Colonic mucosa (tissue), 4 donors: ENCODE measurements at places on chromosomes 3 and 15. TPM values are rescaled to one million over a fixed set of nuclear protein-coding genes. Genes with fewer than 3 reads are reported as not detected.

GRCh38 chr3:122898298-122898697 is 103.4 kb downstream of the SLC49A4 start:
- no peak overlapping the region for H3K27ac ChIP-seq
- no peaks in the 10 kb centered on the region for H3K36me3 ChIP-seq
- H3K4me1 ChIP-seq = no peaks in the 10 kb centered on the region
- no peak for DNase-seq
- H3K27me3 ChIP-seq = no peaks in the 10 kb centered on the region

- no peak overlapping the region for H3K4me3 ChIP-seq
- DNase-seq = no peak
- H3K4me1 ChIP-seq = no peaks in the 10 kb centered on the region
- no peaks in the 10 kb centered on the region for H3K27me3 ChIP-seq
- H3K36me3 ChIP-seq = no peaks in the 10 kb centered on the region
These were observed 9.2 kb upstream of the LYZL4 start for GRCh38 chr3:42419563-42419962.

Gene NPAP1
- not detected for total RNA-seq

Gene GNAT1
- not detected for total RNA-seq

GRCh38 chr3:98655666-98656065 is 62.3 kb upstream of the CPOX start:
- no peak overlapping the region for H3K27ac ChIP-seq
- no peak overlapping the region for H3K4me3 ChIP-seq
- no peaks in the 10 kb centered on the region for H3K36me3 ChIP-seq
- no peaks in the 10 kb centered on the region for H3K27me3 ChIP-seq
- H3K4me1 ChIP-seq = no peaks in the 10 kb centered on the region
- DNase-seq = no peak

- DNase-seq = no peak
- no peaks in the 10 kb centered on the region for H3K27me3 ChIP-seq
- no peaks in the 10 kb centered on the region for H3K36me3 ChIP-seq
These were observed 31.3 kb upstream of the SACM1L start for GRCh38 chr3:45657853-45658252.

DNA sequence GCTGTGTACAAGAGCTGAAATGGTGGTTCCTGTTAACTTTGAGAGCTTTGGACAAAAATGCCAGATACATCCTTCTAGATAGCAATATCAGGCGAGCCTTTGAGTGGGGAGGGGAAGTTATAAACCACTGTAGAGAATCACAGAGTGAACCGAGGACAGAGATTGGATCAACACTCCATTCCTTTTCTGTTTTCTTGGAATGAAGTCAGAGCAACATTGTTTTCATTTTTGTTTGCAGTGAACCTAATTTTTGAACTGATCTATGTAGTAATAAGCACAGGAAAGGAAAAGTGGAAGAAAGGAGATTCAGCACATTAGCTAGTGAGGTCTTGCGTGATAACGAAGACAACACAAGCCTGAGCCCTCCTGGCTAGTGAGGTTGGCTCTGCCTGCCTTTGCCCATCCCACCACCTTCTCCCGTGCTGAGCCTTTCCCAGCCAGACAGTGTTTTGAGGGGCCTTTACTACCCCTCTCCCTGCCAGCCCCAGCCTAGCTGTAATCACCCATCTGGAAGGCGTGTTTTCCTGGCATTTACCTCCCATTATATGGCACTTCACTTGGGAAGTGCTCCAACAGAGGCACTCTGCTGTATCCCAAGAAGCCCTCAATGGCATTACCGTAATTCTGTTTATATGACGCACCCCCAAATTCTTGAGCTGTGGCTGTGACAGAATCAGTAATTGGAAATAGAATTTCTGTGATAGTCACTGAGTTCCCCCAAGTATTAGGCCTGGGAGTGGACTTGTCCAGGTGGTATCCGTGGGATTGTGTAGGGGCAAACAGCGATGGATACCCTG is 129.8 kb downstream of the CACNA1D start:
- no peak overlapping the region for H3K4me3 ChIP-seq
- H3K36me3 ChIP-seq = no peaks in the 10 kb centered on the region
- H3K4me1 ChIP-seq = no peaks in the 10 kb centered on the region
- H3K27ac ChIP-seq = no peak overlapping the region

DNA sequence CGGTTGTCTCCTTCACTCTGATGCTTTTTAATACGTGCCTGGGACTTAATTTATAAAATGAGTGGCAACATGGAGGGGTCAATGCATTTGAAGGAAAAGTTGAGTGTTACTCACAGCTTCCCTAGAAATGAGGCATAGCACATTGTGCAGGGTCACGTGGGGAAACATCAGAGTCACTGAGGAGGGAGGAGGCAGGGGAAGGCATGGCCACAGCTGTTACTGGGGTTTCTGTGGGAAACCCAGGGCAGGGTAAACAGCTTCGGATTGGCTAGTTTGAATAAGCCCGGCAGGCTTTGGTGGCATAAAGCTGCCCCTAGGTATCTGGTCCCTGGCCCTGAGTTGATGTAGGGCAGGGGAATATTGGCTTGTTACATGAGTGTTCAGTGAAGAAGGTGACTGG is 98.9 kb upstream of the ST8SIA2 start:
- H3K4me1 ChIP-seq = no peaks in the 10 kb centered on the region
- DNase-seq = no peak

GRCh38 chr3:78734048-78734637 is 1033.7 kb downstream of the ROBO1 start:
- no peak overlapping the region for H3K27ac ChIP-seq
- no peak overlapping the region for H3K4me3 ChIP-seq
- H3K27me3 ChIP-seq = no peaks in the 10 kb centered on the region
- no peaks in the 10 kb centered on the region for H3K4me1 ChIP-seq
- DNase-seq = no peak

DNA sequence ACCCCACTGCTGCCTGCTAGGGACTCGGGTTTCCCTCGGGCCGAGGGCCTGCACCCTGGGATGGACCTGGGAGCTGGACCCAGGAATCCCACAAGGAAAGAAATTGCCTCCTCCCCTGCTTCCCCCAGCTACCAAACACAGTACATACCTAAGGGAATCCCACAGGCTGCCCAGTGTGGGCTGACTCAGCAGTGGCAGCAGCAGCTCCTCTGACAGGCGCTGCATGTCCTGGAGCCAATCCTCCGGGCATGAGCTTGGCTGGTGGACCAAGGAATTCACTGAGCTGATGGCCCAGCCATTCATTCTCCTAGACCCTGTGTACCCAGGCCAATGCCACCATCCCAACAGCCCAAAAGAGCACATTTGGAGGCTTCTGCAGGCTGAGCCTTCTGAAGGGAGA is 9.5 kb upstream of the LTK start:
- H3K27me3 ChIP-seq = no peaks in the 10 kb centered on the region
- H3K36me3 ChIP-seq = no peaks in the 10 kb centered on the region
- DNase-seq = no peak
- no peak overlapping the region for H3K4me3 ChIP-seq
- no peaks in the 10 kb centered on the region for H3K4me1 ChIP-seq

- H3K27ac ChIP-seq = no peak overlapping the region
- no peak overlapping the region for H3K4me3 ChIP-seq
- no peaks in the 10 kb centered on the region for H3K36me3 ChIP-seq
- H3K4me1 ChIP-seq = no peaks in the 10 kb centered on the region
These were observed 67.8 kb upstream of the ZBED2 start for GRCh38 chr3:111662907-111663306.

- no peak overlapping the region for H3K4me3 ChIP-seq
- no peak for DNase-seq
- no peaks in the 10 kb centered on the region for H3K36me3 ChIP-seq
- peak overlapping the region; percentile 42 for H3K27ac ChIP-seq
These were observed 3.0 kb downstream of the IDH2 start for GRCh38 chr15:90099072-90099867.

DNA sequence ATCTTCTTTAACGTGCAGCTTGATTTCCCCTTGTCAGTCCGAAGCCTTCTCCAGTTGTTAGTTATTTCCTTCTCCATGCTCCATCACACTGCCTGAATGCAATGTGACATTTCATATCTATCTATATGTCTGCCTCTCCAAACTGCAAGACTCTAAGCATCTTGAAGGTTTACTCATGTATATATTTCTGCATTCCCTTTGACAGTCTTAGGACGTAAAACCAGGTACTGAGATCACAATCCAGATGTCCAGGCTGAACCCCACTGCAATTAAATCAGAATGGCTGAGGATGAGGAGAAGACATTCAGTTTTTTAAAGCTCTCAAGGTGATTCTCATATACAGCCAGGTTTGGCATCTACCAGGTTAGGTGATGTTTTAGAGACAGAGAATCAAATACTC is 6.1 kb upstream of the SATB1 start:
- H3K27ac ChIP-seq = no peak overlapping the region
- no peaks in the 10 kb centered on the region for H3K36me3 ChIP-seq
- H3K4me1 ChIP-seq = no peaks in the 10 kb centered on the region
- H3K27me3 ChIP-seq = no peaks in the 10 kb centered on the region
- H3K4me3 ChIP-seq = no peak overlapping the region

- no peaks in the 10 kb centered on the region for H3K27me3 ChIP-seq
- peak overlapping the region; percentile 70 for H3K4me3 ChIP-seq
- H3K36me3 ChIP-seq = peaks cover 3% of the 10 kb centered on the region
- H3K4me1 ChIP-seq = peaks cover 11% of the 10 kb centered on the region
- peak overlapping the region; percentile 84 for H3K27ac ChIP-seq
These were observed 539 bp upstream of the MGLL start for GRCh38 chr3:127822682-127823425.

Gene TMEM212
- total RNA-seq = not detected

Gene NTRK3
- total RNA-seq = 1.2 TPM

- no peaks in the 10 kb centered on the region for H3K27me3 ChIP-seq
- no peak overlapping the region for H3K27ac ChIP-seq
These were observed 45.8 kb upstream of the LRRN1 start for GRCh38 chr3:3753416-3753815.

Gene CCDC13
- 0.93 TPM for total RNA-seq

Gene ENTPD3
- 0.22 TPM for total RNA-seq

DNA sequence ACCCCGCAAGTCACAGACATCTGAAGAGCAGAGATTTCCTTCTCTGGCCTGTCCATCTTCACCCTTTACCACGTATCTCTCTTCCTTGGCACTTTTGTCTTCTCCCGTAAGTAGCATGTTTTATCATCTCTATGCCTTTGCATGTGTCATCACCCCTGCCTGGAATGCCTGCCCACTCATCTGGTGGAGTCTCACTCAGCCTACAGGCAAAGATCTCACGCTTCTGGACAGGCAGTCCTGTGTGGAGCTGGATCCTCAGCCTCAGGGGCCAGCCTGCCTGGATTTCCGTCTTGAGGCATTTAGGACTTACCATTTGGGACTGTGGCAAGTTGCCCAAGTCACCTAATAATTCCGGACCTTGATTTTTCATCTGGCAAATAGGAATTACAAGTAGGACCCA is 114.3 kb upstream of the CACNA2D3 start:
- H3K4me1 ChIP-seq = no peaks in the 10 kb centered on the region
- DNase-seq = no peak
- no peak overlapping the region for H3K27ac ChIP-seq
- no peak overlapping the region for H3K4me3 ChIP-seq

GRCh38 chr3:117919621-117920020 is 1115.0 kb downstream of the IGSF11 start:
- no peak overlapping the region for H3K4me3 ChIP-seq
- no peak overlapping the region for H3K27ac ChIP-seq
- H3K4me1 ChIP-seq = no peaks in the 10 kb centered on the region
- H3K27me3 ChIP-seq = no peaks in the 10 kb centered on the region
- DNase-seq = no peak

Gene EDEM1
- 38.9 TPM for total RNA-seq

Gene ZNF609
- total RNA-seq = 24.5 TPM

GRCh38 chr3:50294492-50295403 is 2.5 kb upstream of the IFRD2 start:
- no peaks in the 10 kb centered on the region for H3K27me3 ChIP-seq
- H3K36me3 ChIP-seq = no peaks in the 10 kb centered on the region

Gene PAQR5
- 71.1 TPM for total RNA-seq

Gene AADAC
- total RNA-seq = 0.15 TPM

GRCh38 chr3:27219127-27219845 is 149.9 kb downstream of the NEK10 start:
- peak overlapping the region; percentile 32 for H3K27ac ChIP-seq
- no peak overlapping the region for H3K4me3 ChIP-seq
- no peaks in the 10 kb centered on the region for H3K36me3 ChIP-seq
- DNase-seq = peak; percentile 71

GRCh38 chr15:69807721-69808120 is 290.0 kb downstream of the TLE3 start:
- no peaks in the 10 kb centered on the region for H3K27me3 ChIP-seq
- no peak for DNase-seq
- no peak overlapping the region for H3K4me3 ChIP-seq

GRCh38 chr3:135107043-135107442 is 312.0 kb downstream of the EPHB1 start:
- H3K27ac ChIP-seq = no peak overlapping the region
- no peaks in the 10 kb centered on the region for H3K36me3 ChIP-seq
- H3K4me1 ChIP-seq = no peaks in the 10 kb centered on the region
- H3K27me3 ChIP-seq = no peaks in the 10 kb centered on the region
- no peak overlapping the region for H3K4me3 ChIP-seq
- DNase-seq = no peak

DNA sequence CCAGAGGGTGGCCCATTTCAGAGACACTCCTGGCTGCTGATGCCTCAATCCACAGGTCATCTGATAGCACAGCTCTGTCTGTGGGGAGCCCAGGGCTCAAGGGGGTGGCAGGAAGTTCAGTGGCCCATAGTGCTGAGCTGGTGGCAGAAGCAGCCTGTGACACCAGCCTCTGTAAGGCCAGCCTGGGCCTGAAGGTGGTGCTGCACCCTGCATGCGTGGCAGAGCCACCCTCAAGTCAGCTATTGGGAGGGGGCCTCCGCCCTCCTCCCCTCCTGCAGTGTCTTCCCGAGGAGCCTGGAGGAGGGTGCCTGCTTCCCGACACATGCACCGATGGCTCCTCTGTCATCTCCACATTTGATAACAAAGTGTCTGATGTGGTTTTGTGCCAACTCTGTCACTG is 3.0 kb downstream of the PLA1A start:
- H3K27me3 ChIP-seq = no peaks in the 10 kb centered on the region
- no peaks in the 10 kb centered on the region for H3K4me1 ChIP-seq
- no peak for DNase-seq
- no peak overlapping the region for H3K27ac ChIP-seq
- no peak overlapping the region for H3K4me3 ChIP-seq
- no peaks in the 10 kb centered on the region for H3K36me3 ChIP-seq

Gene IQCF5
- total RNA-seq = not detected

GRCh38 chr3:11622586-11623550 is 20.8 kb downstream of the VGLL4 start:
- DNase-seq = no peak
- H3K27ac ChIP-seq = no peak overlapping the region
- no peaks in the 10 kb centered on the region for H3K27me3 ChIP-seq
- peaks cover 22% of the 10 kb centered on the region for H3K4me1 ChIP-seq
- no peak overlapping the region for H3K4me3 ChIP-seq
